Stimulated activated CD8-positive, alpha-beta memory T cell treated with anti-CD3 and anti-CD28 coated beads, Interleukin-15, amount 100 ng/mL, for 48 hours (primary cell): ENCODE measurements at places on chromosomes 1 and 21.

DNA sequence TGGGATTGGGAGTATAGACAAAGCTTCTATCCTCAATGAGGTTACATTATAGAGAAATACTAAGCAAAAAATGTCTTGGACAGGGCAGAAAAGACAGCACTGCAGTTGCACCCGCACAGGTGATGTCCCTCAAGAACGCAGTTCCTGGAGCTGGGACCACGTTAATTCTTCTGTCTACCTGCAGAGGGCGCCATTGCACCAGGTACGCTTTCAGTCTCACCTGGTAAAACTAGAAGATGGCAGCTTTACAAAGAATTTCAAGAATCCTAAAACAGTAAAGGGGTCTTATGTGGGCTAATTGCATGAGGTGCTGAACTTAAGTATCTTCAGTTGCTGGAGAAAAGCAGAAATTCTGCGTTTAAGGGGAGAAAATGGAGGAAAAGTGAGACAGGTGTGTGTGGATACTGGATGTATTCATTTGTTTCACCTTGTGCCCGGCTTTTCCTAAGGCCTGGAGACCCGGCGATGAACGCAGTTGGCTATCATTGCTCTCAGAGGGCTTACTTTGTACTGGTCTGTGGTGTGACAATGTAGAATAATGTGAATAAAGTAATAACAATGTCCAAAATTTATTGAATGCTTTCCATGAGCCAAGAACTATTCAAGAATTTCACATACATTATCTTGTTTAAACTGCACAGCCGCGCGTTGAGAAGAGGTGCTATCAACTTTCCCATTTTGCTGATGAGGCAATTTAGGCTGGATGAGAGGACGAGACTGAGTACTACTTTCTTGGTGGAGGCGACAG, 276.3 kb upstream of the GREM2 start:
- no peak for DNase-seq

GRCh38 chr1:225617479-225617878, 35.4 kb downstream of the ENAH start:
- DNase-seq, result no peak

GRCh38 chr1:236536540-236536939, 12.8 kb downstream of the LGALS8 start:
- DNase-seq, result no peak

GRCh38 chr1:22231995-22232690, 89.2 kb upstream of the WNT4 start:
- no peak for DNase-seq

DNA sequence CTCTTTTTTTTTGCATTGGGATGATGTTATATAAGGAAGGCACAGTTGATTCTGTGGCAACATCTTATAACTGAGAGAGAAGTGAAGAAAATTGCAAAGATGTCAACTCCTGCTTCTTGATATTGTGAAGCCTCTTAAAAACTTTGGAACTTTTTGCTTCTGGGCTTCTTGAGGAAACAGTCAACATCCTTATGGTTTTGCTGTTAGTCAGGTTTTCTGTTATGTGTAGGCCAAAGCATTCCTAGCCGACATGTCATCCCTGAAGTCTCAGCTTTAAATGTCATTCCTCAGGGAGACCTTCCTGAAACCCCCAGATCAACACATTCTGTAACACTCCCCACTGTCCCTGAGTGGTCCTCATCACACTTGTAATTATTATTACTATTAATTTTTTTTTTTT, 12.6 kb downstream of the FALEC start:
- DNase-seq, result no peak

- no peak for DNase-seq
Measured at GRCh38 chr1:184806296-184806721, 51.7 kb upstream of the EDEM3 start.

DNA sequence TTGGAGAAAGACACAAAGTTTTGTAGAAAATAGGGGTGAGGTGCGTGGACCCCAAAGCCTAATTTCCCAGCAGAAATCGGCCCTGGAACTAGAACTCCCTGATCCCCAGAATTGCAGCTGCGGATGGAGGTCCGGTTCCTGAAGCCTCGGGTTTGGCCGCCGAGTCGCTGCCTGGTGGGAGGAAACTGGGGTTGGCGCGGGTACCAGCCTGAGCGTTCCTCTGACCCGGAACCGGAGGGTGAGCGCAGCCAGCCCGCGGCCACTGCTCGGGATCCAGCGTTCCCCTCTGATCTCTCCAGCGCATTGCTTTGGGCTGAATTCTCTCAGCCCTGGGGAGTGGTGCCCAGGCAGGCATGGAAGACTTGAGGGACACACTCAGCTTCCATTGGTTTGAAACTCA, 1.6 kb downstream of the ST6GALNAC5 start:
- DNase-seq, result no peak

DNA sequence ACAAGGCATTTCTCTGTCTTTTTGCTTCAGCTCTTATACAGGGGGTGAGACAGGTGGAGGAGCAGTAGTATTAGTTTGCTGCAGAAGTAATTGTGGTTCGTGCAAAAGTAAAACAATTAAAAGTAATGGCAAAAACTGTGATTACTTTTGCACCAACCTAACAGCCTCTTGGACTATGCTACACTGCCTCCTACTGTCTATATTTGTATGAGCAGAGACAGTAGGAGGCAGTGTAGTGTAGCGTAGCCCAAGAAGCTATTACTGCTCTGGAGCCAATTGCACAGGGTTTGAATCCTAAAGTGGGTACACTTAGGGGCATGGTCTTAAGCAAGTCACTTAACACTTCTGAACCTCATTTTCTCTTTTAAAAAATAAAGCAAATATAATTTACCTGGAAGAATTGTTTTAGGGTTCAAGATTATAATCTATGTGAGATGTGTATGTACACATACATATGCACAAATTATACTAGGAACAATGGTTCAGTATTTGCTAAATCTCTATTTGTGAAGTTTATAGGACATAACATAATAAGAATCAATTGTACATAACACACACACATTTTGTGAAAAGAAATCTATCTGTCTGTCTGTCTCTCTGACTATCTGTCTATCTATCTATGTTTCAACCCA, 103.8 kb downstream of the BRINP3 start:
- no peak for DNase-seq
